Heart right ventricle (tissue), 16 donors: ENCODE measurements at places on chromosomes 5 and 9. TPM values are rescaled to one million over a fixed set of nuclear protein-coding genes. Genes with fewer than 3 reads are reported as not detected.

The SHROOM1 gene
- total RNA-seq: 4.1 TPM

The LAMC3 gene
- 0.16 TPM for total RNA-seq

- peak overlapping the region; percentile 20 for H3K27ac ChIP-seq
- H3K4me3 ChIP-seq: no peak overlapping the region
- no peak for DNase-seq
- H3K4me1 ChIP-seq: no peaks in the 10 kb centered on the region
- no peaks in the 10 kb centered on the region for H3K36me3 ChIP-seq
Observed at GRCh38 chr5:82019342-82020138, 47.7 kb downstream of the ATG10 start.

DNA sequence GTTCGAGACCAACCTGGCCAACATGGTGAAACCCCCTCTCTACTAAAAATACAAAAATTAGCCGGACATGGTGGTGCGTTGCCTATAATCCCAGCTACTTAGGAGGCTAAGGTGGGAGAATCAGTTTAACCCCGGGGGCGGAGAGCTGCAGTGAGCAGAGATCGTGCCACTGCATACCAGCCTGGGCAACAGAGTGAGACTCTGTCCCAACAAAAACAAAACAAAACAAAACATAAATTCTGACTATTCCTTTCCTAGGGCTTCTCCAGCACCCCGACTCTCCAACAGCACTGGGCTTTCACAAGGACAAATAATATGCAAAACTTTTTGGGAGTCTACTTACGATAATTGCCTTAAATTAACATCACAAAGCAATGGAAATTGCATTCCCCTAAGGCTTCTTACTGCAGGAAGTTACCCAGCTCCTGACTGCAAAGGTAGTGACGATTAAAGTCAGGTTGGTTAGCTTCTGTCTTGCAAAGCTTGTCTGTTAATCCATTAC is 15.9 kb upstream of the CDKN2AIPNL start:
- no peaks in the 10 kb centered on the region for H3K36me3 ChIP-seq
- no peaks in the 10 kb centered on the region for H3K4me1 ChIP-seq
- no peak overlapping the region for H3K27ac ChIP-seq
- no peak overlapping the region for H3K4me3 ChIP-seq
- H3K27me3 ChIP-seq: no peaks in the 10 kb centered on the region

- no peak for DNase-seq
- H3K36me3 ChIP-seq: no peaks in the 10 kb centered on the region
- H3K27ac ChIP-seq: no peak overlapping the region
- peaks cover 8% of the 10 kb centered on the region for H3K4me1 ChIP-seq
Observed at GRCh38 chr9:116152941-116153764, 438 bp upstream of the PAPPA start.

The GPRIN1 gene
- 0.39 TPM for total RNA-seq

The GARIN3 gene
- total RNA-seq: not detected

GRCh38 chr9:36118201-36118600 is 18.3 kb upstream of the GLIPR2 start:
- H3K27me3 ChIP-seq: no peaks in the 10 kb centered on the region
- H3K4me3 ChIP-seq: no peak overlapping the region
- no peak overlapping the region for H3K27ac ChIP-seq
- peaks cover 41% of the 10 kb centered on the region for H3K36me3 ChIP-seq
- no peak for DNase-seq

The SV2C gene
- 0.23 TPM for total RNA-seq

DNA sequence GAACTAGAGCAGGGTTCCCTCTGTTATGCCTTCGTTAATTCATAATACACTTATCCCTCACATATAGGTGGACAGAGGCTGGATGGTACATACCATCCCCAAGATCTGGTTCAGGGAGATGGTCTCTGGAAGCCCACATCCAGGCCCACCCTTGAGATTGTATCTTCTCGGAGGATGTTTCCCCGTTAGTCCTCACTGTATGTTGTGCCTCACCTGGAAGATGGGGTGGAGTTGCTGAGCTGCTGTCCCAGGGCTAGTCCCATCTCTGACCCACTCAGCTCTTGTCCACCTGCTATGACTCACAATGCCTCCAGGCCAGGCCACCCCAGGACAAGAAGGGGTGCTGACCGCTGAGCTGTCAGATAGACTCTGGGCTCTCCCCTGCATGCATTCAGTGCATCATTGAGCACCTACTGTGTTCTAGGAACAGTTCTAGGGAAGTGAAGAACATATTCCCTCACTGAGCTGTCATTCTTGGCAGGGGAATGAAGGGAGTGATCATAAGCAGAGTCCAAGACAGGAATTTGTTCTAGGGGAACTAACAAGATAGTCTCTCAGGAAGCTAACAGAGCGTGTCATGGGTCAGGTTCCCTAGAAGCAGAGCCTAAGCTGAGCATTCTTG is at the start of gene CBY3:
CBY3 (minus strand) TSS at position 255 of the 622 bp plus-strand sequence; CDS start at position 139, 116 bp downstream.
- peaks cover 10% of the 10 kb centered on the region for H3K4me1 ChIP-seq
- no peak within 1 kb of the TSS for H3K4me3 ChIP-seq
- no peaks in the 10 kb centered on the region for H3K36me3 ChIP-seq
- H3K27me3 ChIP-seq: no peaks in the 10 kb centered on the region

- H3K27ac ChIP-seq: no peak overlapping the region
- H3K27me3 ChIP-seq: no peaks in the 10 kb centered on the region
- DNase-seq: peak; percentile 90
- no peaks in the 10 kb centered on the region for H3K36me3 ChIP-seq
- peaks cover 3% of the 10 kb centered on the region for H3K4me1 ChIP-seq
Observed at GRCh38 chr5:136082390-136083193, 50.1 kb upstream of the SMAD5 start.

DNA sequence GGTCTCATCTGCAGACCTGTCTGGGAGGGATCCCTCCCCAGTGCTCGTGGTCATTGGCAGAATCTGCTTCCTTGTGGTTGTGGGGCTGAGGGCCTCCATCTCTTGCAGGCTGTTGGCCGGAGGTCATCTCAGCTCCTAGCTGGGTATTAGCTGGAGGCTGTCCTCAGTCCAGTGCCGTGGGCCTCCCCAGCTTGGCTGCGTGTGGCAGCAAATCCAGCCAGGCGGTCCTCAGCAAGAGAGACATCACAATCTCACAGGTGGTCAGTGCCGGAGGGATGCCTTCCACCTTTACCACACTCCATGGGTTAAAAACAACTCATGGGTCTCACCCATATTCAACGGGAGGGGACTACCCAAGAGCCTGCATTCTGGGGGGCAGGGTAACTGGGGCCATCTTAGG is 155.5 kb downstream of the RXRA start:
- no peaks in the 10 kb centered on the region for H3K36me3 ChIP-seq
- DNase-seq: no peak
- no peak overlapping the region for H3K4me3 ChIP-seq
- no peaks in the 10 kb centered on the region for H3K4me1 ChIP-seq
- no peaks in the 10 kb centered on the region for H3K27me3 ChIP-seq

The FBP2 gene
- 0.51 TPM for total RNA-seq

The PCDHB12 gene
- total RNA-seq: 0.87 TPM

The ABLIM3 gene
- total RNA-seq: 189 TPM

- H3K27me3 ChIP-seq: no peaks in the 10 kb centered on the region
- H3K36me3 ChIP-seq: no peaks in the 10 kb centered on the region
- peak; percentile 71 for DNase-seq
- H3K27ac ChIP-seq: peak overlapping the region; percentile 98
- peak overlapping the region; percentile 92 for H3K4me3 ChIP-seq
Observed at GRCh38 chr9:131275332-131276093, 797 bp downstream of the FAM78A start.

DNA sequence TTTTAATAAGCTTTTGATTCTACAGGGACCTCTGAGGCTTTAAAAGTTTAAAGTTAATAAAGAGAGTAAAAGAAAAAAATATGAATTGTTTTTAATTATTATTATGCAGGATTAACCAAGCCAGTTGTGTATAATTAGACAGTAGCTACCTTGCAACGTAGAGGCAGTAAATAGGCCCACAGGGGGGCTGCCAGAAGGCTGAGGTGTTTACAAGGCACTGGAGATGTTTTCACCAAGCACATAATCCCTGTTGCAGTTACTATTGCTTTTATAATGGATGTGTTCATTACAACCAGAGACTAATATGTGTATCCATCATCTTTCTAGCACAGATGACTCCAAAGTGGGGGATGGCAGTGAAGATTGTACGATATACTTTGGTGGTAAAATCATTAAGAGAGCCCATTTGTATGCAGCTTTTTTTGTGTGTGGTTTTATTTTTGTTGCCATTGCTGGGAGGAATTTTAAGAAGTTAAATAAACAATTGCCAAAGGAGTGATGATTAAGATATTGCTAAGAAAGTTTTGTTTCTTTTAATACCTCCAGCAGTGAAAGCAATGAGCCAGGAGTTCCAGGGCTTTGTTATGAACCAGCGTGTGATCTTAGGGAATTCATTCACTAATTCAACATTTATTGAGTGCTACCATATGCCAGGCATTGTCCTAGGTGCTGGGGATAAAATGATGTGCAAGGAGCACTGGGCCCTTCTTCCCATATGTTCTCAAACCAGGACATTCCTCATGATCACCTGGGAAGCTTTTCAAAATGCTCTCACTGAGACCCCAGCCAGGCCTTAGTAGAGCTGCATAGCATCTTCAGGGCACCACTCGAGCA is 138.7 kb upstream of the EFNA5 start:
- no peaks in the 10 kb centered on the region for H3K4me1 ChIP-seq
- DNase-seq: no peak
- no peaks in the 10 kb centered on the region for H3K27me3 ChIP-seq
- H3K27ac ChIP-seq: no peak overlapping the region

- no peak overlapping the region for H3K4me3 ChIP-seq
- H3K27me3 ChIP-seq: no peaks in the 10 kb centered on the region
- H3K36me3 ChIP-seq: no peaks in the 10 kb centered on the region
- no peak overlapping the region for H3K27ac ChIP-seq
Observed at GRCh38 chr5:102018690-102019089, 277.4 kb downstream of the SLCO4C1 start.

- peak; percentile 55 for DNase-seq
- H3K36me3 ChIP-seq: peaks cover 17% of the 10 kb centered on the region
- H3K27me3 ChIP-seq: no peaks in the 10 kb centered on the region
- peak overlapping the region; percentile 66 for H3K4me3 ChIP-seq
- H3K4me1 ChIP-seq: peaks cover 30% of the 10 kb centered on the region
- peak overlapping the region; percentile 69 for H3K27ac ChIP-seq
Observed at GRCh38 chr9:34375901-34376595, 650 bp downstream of the MYORG start.

GRCh38 chr9:128587453-128587852 is 35.1 kb downstream of the SPTAN1 start:
- H3K36me3 ChIP-seq: peaks cover 94% of the 10 kb centered on the region
- H3K27me3 ChIP-seq: no peaks in the 10 kb centered on the region
- H3K4me3 ChIP-seq: no peak overlapping the region
- H3K27ac ChIP-seq: no peak overlapping the region

GRCh38 chr5:174303437-174304045 is 258.0 kb downstream of the NSG2 start:
- peaks cover 24% of the 10 kb centered on the region for H3K27me3 ChIP-seq
- no peak overlapping the region for H3K27ac ChIP-seq
- peaks cover 6% of the 10 kb centered on the region for H3K4me1 ChIP-seq
- H3K4me3 ChIP-seq: no peak overlapping the region

DNA sequence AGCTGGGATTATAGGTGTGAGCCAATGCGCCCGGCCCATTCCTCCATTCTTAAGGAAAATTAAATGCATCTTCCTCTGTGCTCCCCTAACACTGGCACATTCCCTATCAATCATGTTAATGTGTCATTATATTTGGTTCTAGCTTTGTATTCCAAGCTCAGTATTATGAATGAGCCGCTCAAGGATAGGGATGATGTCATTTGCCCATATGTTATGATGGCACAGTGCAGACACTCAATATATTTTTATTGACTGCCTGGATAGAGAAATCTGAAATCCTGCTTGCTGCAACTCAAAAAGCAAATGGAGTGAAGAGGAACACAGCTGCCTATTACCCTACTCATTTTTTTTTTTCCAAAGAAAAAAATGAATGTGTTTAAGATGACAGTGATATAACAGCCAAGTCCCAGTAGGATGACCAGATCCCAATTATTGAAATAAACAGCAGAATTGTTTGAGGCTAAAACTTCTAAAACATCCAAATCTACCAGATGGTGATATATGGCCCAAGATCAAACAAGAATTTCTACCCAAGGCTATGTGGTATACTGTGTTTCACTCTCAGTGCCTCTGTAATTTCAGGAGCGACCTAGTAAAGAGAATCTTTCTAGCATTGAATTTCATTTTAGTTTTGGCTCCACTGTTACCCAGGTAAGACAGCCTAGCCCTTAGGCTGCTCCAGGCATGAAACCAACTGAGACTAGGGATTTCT is 16.3 kb downstream of the SUSD1 start:
- H3K27ac ChIP-seq: no peak overlapping the region
- H3K4me1 ChIP-seq: no peaks in the 10 kb centered on the region
- H3K36me3 ChIP-seq: no peaks in the 10 kb centered on the region
- H3K27me3 ChIP-seq: no peaks in the 10 kb centered on the region

GRCh38 chr5:68745448-68745847 is 348.4 kb upstream of the SLC30A5 start:
- no peak for DNase-seq
- no peak overlapping the region for H3K27ac ChIP-seq
- no peaks in the 10 kb centered on the region for H3K36me3 ChIP-seq
- no peak overlapping the region for H3K4me3 ChIP-seq
- H3K27me3 ChIP-seq: no peaks in the 10 kb centered on the region

- H3K4me3 ChIP-seq: no peak overlapping the region
- no peaks in the 10 kb centered on the region for H3K27me3 ChIP-seq
- no peaks in the 10 kb centered on the region for H3K4me1 ChIP-seq
- no peak overlapping the region for H3K27ac ChIP-seq
Observed at GRCh38 chr9:115192835-115193525, 75.0 kb upstream of the TNC start.

DNA sequence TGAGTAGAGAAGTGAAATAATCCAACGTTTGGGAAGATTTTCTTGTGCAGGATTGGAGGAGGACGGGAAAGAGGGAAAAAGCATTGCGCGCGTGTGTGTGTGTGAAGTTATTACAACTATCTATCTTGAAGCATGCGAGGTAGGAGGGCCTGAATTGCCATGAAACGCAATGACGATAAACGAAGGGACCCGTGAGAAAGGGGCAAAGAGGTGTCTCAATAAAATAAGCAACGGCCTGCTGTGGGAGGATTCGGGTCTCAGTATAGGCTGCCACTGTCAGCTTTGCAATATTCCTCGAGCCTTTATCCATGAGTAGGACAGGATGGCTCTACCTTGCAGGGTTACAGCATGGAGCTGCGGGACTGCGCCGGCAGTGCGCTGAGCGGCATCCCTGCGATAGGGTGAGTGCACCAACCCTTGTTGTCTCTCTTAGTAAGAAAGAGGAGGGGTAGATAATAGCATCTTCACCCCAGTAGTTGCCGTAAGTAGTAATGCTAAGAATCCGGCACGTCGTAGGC is 631 bp upstream of the RCL1 start:
- H3K36me3 ChIP-seq: no peaks in the 10 kb centered on the region
- no peaks in the 10 kb centered on the region for H3K27me3 ChIP-seq
- DNase-seq: no peak
- peaks cover 11% of the 10 kb centered on the region for H3K4me1 ChIP-seq
- peak overlapping the region; percentile 95 for H3K4me3 ChIP-seq

The CAVIN4 gene
- total RNA-seq: 85.9 TPM
